ENCODE measurements at places on chromosomes 1 and 21.

DNA sequence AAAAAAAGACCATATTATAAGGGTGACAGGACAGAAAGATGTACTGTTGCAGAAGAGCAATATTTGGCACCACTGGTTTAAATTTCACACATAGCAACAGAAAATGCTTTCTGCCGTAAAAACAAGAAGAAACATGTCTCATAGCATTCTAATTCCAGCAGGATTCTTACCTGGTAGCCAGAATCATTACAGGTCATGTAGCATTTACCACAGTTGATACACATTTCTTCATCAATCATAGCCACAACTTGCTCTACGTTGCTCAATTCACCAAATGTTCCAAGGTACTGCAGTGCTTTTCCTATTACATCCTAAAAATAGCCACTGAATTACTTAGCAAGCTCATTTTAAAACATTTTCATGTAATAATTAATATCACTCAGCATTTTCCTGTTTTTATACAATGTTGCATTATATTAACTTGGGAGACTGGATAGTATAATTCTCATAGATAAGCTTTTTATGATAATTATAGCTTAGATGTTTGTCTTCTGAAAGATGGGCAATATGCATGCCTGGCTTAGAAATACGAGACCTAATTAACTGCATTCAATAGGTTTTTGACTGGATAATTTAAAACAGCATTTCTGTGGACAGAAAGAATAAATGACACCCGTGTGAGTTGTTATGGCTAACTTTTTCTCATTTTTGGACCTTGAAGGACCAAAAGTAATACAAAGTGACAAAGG, 360.7 kb downstream of the PTBP2 start:
- DNase-seq = no peak

DNA sequence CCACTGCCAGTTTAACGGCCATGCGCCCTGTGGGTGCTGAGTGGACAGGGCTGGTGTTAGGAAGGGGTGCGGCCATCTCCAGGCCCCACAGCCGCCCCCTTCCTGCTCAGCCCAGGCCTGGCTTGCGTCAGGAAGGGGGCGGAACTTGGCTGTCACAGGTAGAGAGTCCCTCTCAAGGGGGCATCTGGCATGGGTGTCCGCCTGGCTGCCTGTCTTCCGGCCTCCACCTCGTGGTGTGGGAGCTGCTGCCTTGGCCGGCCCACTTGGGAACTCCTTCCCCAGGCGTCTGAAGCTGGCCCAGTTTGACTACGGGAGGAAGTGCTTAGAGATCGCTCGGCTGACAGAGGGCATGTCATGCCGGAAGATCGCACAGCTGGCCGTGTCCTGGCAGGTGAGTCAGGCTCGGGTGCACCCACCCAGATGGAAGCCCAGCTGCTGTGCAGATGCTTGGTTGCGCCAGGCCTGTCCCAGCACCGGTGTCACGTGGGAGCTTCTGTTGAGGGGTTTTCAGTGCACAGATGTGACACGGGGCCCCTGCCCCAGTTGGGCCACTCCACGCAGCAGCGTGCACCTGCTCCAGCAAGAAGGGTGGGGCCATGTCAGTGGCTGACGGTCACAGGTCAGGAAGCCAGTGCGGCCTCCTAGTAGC, 9.1 kb upstream of the ATAD3B start:
- DNase-seq = no peak

- no peak for DNase-seq
These were observed 6.8 kb downstream of the PCP4L1 start for GRCh38 chr1:161265305-161265704.

- DNase-seq = no peak
These were observed 117.0 kb upstream of the VAV3 start for GRCh38 chr1:108082001-108082400.

DNA sequence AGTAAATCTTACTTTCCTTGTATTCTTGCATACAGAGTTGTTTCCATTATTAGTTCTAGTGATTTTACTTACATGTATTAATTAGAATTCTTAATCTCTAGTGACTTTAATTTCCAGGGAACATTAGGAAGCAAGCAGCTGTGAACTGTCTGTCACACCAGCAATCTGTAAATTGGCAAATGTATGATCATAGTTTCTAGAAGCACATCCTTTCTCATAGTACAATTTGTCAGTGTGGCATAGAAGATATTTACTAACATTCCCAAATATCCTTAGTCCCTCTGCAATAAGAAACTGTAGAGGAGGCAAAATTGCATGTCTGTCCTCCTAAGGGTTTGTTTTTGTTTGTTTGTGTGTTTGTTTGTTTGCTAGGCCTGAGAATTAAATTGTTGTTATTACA, 17.0 kb upstream of the FMO1 start:
- DNase-seq = no peak

GRCh38 chr1:106910798-106911197, 145.7 kb upstream of the PRMT6 start:
- DNase-seq = no peak

DNA sequence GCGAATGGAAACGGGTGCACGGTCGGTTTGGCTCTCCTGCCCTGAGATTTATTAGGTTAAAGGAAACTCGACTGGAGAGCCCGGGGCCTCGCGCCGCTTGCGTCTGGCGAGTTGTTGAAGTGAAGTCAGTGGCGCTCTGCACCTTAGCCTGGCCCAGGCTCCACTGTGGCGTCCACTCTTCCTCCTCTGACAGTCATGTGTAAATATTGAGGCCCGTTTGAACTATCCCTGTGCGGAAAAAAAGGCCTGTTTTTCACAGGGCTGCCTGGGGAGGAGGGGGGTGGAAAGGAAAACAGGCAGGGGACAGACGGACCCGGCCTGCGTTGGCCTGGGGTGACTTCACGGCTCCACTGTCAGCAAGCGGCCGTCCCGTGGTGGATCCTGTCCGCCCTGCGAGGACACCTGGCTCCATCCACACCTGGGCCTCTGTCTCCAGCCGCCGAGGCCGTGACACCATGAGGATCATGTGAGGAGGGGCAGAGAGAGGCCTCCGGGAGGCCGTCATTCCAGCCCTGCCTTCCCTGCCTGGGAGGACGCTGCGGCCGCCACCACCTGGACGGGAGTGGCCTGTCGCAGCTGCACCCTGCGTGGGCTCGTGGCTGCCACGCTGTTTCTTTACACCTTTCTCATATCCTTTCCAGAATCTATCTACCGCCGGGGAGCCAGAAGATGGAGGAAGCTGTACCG, 59.8 kb downstream of the FAAP20 start:
- no peak for DNase-seq

DNA sequence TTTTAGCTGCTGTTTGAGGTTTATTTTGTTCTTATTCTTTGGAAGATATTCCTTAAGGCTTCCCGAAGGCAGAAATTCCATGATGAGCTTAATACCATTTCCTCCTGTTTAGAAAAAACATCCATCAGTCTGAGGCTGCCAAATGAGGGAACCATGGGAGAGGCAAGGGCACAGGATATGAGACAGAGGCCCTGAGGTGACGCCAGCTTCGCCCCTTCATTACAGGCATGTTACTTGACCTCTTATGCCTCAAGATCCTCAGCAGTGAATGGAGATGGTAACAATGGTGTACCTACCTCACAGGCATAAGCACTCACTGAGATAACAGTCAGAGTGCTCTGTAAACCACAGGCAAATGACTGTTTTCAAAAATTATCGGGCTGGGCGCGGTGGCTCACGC, 93.6 kb downstream of the RAVER2 start:
- DNase-seq = no peak

GRCh38 chr1:63955370-63956145, 181.7 kb downstream of the ROR1 start:
- DNase-seq = no peak

DNA sequence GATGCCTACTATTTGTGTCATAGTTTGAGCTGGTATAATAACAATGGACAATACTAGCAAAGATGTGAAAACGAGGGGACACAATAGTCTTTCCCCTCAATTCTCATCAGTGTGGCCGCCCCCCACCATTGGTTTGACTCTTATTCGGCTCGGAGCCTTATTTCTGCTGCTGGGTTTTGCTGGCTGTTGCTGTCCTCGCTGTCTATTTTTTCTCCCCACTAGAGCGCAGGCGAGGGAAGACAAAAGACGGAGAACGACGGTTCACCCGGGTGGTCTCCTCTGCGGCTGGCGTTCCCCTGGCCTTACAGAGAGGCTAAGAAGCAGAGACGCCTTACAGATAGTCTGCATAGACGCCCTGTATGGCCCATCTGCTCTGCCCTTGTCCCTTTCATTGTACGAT, 19.4 kb downstream of the CLIC6 start:
- DNase-seq = no peak

DNA sequence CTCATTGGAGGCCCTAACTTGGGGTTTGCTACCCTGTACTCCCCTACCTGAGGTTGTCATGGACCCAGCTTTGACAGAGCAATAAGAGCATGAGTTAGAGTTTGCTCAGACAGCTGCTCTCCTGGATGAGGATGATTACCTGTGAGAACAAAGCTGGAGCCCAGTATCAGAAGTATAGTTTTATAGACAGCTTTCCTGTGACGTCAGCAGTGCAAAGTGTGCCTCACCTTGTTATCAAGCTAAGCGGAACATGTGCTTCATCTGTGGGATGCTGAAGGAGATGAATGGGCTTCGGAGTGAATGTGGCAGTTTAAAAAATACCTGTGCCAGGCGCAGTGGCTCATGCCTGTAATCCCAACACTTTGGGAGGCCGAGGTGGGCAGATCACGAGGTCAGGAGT, 5.4 kb upstream of the WDR47 start:
- DNase-seq = no peak
